CD4-positive, alpha-beta T cell treated with Interleukin-17A for 4 hours (primary cell): ENCODE measurements at places on chromosomes 5 and 9.

DNA sequence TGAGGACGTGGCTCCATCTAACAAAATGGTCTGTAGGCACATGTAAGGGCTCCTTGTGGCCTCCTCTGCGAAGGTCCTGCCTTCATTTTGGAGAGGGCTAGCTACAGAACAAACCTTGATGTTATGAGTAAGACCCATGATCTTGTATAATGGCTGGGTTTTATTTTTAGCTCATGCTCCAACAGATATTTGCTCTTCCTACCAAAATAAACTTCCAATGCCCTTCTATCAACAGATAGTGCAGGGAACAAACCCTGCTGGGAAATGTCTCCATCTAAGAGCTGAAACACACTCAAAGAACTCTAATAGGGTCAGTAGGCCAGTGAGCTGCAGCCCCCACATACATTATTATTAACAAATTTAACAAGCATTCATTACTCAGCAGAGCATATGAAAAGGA lies 189.5 kb downstream of the LURAP1L start:
- DNase-seq: no peak

DNA sequence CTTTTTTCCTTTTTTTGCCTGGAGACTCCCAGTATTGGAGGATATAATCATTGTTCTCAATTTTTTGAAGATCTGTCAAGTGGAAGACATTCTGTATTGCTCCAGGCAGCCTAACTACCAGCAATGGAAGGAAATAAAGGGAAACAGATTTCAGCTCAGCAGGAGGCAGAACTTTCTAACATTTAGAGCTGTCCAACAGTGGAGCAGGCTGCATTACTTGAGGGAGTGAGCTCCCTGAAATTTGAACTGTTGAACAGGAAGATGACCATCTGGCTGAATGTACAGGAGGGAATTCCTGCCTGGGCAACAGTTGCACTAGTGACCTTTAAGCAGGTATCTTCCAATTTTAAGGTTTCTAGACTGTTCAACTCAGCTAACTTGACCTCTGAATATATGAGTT lies 1.1 kb upstream of the GAPVD1 start:
- DNase-seq: no peak

DNA sequence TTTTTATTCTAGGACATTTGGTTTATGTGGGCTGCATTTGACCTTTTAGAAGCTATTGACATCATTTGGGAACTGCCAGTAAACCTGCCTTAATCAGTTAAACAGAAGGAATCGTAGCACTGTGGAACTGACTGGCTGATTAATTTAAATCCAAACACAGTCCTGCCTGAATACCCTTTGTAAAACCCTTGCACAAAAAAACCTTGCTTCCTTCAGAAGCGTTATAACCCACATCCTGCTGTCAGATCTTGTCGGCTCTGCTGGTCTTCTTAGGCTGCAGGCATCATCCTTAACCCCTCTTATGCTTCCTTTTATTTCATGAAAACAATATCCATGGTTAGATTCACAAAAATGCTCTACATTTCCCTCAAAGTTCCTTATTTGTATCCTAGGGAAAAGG lies 46.3 kb downstream of the PAM start:
- DNase-seq: peak; percentile 33

DNA sequence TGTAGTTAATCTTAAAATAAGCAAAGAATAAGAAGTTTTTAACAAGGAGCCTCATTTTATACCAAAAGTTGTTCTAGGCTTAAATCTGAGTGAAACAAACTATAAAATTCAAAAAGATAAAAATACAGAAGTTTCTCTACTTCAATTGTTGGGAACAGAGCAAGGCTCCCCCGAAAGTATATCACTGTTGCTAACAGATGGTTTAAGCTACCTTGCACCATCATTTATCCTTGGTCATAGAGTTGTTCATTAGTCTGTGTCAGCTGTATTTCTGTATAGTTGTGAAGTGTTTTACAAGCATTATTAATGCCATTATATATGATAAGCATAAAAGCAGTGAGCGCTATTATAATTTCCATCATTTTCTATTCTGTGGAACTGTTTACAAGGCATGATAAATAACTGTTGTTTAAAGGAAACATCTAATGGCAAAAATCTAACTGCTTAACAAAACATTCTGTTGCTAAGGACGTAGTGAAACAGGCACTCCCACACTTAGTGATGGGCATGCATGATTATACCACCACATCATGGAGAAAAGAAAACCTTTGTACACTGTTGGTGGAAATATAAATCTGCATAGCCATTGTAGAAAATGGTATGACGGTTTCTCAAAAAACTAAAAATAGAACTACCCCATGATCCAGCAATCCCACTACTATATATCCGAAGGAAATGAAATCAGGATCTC lies 23.3 kb upstream of the ACO1 start:
- DNase-seq: no peak

GRCh38 chr5:119840175-119840574 lies 210.8 kb downstream of the FAM170A start:
- no peak for DNase-seq

DNA sequence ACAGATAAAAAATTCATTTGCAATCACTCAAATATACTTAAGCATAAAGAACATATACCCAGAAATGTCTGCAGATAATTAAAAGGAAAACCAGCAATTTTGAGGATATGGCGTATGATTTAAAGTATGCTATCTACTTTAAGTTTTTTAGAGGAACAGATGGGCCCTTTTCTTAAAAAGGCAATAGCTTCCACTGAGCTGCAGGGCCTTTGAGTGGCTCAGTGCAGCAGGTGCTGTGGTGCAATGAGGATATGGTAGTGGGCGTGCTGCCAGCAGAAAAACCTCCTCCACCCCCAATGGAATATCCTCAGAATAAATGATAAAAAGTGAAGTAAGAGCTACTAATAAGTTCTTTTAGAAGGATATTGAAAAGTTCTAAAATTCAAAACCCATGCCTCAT lies 814.5 kb downstream of the MTRR start:
- no peak for DNase-seq

DNA sequence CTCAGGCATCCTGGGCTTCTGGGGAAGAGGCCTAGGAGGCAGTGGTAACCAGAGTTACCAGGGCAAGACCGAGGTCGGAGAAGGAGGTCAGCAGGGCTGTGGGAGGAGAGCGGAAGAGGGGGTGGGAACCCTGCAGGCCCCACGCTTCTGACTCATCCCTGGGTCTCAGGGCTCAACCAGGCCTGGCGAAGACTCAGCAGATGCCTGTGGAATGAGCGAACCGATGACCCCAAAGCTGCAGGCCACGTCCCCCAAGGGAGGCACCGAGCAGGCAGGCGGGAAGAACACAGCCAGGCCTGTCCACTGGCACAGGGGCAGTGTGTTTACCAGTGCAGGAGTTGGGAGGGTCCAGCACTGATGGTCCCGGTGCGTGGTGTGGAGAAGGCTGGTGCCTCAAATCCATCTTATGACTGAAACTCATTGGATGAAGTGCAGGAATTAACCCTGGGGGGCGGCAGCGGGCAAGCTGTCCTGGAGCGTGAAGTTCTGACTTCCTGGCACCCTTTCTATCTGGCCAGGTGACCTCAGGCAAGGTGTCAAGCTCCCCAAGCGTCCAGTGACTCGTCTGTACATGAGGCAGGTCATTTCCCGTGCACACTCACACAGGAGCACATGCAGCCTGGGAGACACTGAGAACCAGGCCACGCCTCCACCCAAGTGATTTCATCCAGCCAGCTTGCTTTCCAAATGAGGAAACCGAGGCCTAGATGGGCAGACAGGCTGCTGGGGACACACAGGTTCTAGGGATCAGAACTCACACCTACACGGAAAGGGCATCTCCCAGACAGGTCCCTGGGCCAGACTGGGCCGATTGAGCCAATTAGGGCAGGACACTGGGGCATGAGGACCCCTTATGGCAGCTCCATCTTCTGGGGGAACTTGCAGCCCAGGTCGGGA lies 69.1 kb downstream of the ADAMTS2 start:
- no peak for DNase-seq

- DNase-seq: no peak
Observed at GRCh38 chr9:10875752-10876151, 262.9 kb upstream of the PTPRD start.

DNA sequence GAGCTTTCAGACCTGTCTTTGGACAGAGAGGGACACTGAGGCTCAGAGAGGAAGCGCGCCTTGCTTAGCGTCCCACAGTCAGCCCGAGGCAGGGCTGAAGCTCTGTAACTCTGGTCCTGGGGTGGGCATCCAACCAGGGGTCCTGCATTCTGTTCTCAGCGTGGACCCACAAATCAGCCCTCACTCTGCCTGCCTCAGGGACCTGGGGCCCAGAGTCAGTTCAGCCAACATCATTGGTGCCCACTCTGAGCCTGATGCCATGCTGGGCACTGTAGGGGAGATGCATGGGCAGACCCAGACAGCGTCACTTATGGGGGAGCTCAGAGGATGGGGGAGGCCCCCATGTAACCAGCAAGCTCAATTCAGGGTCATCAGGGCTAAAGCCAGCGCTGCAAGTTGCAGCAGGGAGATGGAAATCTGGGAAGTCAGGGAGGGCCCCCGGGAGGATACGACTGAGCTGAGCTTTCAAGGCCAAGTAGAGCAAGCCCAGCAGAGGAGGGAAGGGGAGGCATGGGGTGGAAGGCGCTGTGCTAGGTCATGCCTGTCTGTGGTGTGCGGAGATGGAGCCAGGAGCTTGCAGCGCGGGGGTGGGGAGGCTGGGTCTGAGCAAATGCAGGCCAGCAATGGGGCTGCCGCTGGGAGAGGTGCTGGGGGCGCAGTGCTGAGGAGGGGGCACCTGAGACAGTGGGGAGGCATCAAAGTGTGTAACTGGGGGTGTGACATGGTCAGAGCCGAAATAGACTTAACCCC lies 21.1 kb downstream of the CORO2A start:
- no peak for DNase-seq

DNA sequence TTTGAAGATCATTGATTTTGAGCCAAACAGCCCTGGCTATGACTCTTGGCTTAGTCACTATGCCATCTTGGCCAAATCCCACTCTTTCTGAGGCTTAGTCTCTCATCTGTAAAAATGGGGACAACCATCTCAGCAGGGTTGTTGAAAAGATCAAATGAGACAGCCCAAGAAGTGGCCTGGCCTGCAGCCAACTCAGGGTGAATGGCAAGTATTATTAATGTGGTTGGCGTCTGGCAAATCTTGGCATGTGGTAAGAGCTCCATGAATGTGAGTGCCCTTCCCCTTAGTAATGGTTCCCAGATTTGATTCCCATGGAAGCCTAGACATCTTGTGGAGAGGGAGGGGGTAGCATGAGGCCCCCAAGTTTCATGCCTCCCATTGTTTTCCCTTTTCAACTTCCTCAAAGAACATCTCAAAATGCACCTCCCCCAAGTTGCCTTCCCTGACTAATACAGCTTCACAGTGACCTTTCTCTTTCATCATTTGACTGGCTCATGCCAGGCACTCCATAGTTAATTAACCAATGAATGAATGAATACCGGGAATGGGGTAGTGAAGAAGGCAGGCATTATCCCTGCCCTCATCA lies 11.8 kb upstream of the TGFBI start:
- no peak for DNase-seq

- no peak for DNase-seq
Observed at GRCh38 chr9:35350212-35350611, 139.7 kb upstream of the RUSC2 start.
